ENCODE measurements at places on chromosomes 2 and 18. TPM values are rescaled to one million over a fixed set of nuclear protein-coding genes. Genes with fewer than 3 reads are reported as not detected.

The ALK gene
- total RNA-seq: 14.7 TPM

The IGFBP2 gene
- total RNA-seq: 767 TPM

The TRIM54 gene
- total RNA-seq: 2.2 TPM

The EPB41L5 gene
- total RNA-seq: 26.5 TPM

The SERPINB13 gene
- 0.49 TPM for total RNA-seq

The CTLA4 gene
- total RNA-seq: not detected

The KIF3C gene
- 46.2 TPM for total RNA-seq
